NCI-H1092 (cell line): ENCODE measurements at places on chromosomes 5 and 9.

DNA sequence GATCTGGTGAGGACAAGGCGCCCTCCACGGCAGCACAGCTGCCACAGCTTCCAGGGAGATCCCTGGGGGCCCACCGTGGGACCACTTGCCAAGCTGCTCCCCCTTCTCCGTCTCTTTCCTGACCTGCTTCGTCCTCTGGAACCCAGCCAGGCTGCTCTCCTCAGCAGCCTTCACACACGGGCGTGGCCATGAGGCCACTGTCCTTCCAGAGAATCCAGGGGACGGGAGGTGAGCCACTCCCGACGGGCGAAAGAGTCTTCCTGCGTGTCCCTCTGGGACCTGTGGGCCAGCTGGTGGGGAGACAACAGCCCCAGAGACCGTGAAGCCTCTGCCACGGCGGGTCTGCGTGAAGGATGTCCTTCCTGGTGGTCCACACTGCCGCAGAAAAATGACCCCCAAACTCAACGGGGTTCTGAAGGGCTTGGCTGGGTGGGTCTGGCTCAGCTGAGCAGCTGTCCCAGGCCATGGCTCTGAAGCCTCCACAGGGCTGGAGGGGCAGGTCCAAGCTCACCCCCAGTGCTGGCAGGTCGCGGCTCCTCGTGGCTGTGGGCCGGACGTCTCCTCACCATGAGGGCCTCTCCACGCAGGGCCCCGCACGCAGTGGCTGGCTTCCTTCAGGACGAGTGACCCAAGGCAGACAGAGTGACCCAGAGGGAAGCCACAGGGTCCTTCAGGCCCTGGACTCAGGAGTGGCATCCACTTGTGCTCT, 47.4 kb upstream of the NKD2 start:
- DNase-seq: no peak

DNA sequence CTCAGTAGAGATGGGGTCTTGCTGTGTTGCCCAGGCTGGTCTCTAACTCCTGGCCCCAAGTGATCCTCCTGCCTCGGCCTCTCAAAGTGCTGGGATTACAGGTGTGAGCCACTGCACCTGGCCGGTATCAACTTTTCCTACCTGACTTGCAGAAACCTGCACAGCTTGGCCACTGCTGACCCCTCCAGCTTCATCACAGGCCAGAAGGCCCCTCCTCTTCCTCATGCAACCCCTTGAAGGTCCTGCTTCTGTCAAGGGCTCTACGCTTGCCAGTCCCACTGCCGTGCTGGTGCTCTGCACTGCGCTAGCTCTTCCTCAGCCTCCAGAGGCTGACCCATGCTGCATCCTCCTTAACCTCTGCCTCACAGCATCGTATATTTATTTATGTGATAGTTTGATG, 32.5 kb upstream of the RNU6ATAC start:
- no peak for DNase-seq

DNA sequence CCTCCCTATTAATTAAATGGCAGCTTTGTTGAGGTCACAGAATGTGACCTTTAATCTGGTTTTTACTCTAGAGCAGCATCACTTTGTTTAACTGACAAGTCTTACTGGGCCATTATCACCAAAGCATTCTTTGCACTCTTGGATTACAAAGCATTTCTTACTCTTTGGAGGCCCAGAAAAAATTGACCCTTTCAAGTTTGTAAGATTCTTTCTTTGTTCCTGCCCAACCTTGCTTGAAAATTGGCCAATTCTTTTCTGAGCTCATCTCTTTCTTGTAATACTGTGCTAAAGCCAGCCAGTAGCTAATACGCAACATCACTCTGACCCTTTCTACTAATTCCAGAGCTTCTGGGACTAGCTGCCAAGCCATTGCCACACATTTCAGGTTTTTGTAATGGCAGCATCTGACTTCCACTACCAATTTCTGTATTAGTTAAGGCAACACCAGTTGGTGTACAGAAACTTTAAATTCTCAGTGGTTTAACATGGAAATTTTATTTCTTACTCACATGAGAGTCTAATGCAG, 131.6 kb downstream of the PRDM6 start:
- DNase-seq: no peak

DNA sequence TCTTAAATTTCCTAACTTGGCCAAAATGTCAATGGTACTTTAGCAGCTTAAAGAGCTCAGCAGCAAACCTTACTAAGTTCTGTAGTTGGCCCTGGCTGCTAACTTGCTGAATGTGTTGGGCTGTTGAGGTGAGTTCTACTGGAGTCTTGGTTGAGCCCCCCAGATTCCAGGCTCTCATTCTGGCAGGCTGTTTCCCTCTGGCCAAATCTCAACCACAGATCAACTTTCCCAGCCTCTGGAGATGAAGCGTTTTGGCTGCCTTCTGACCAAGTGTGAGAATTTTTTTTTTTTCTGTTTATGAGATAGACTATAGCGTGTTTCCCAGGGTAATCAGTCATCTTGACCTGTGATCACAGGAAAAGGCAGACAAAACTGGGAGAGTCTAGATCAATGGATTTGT, 343.7 kb downstream of the EBF1 start:
- no peak for DNase-seq

DNA sequence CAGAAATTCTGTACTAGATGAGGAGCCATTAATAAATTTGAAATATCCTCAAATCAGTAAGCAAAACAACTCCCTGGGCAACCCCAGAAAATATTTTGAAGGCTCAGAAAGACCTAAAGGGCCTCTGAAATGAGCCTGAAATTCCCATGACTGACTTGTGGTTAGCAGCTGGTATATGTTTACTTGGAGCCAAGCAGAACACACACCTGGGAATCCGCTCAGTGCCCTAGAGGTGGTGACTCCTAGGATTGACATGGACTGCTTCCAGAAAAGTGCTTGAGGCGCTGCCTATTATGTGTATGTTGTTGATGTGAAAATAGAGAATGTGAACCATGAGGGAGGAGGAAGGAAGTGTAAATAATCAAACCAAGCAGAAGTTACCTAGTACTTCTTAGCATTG, 14.7 kb downstream of the RFK start:
- DNase-seq: peak; percentile 58

DNA sequence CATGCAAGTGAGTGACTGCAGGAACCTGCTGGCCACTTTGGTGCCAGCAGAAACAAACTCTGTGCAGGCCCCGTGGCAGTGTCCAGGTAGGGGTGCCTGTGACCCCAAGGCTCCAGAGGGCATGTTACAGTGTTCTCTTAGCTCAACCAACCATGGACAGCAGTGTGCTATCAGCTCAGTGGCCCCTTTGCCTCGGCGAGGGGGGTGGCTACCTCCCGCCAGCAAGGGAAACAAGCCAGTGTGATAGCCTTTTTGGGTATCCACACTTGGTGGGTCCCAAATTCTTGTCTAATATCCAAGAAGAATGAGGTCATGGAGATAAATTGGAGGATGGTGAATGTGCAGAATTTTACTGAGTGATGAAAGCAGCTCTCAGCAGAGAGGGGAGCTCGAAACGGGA, 298.6 kb upstream of the SLC30A5 start:
- no peak for DNase-seq

DNA sequence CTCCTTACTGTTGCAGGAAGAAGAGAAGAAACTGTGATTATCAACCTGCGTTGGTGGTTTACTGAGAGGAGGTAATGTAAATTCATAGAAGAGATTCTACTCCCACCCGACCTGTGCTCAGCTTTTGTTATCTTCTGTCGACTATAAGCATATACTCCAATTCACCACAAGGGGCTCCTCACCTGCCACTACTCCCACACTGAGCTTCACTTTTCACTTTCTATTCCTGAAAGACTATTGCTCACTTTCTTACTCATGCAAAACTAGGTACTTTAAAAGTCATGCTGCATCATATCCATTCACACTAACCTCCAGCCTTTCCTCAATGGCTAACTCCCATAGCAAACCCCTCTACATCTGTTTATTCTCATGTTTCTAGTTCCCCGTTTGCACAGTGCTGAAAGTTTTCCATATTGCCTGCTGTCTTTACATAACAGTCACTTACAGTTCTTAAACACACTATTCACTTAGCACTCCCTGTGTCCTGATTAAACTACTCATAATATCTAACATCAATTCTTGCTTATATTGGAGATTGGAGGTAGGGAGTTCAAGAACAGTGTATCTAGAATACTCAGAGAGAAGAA, 1062.6 kb downstream of the NR2F1-AS1 start:
- DNase-seq: no peak

DNA sequence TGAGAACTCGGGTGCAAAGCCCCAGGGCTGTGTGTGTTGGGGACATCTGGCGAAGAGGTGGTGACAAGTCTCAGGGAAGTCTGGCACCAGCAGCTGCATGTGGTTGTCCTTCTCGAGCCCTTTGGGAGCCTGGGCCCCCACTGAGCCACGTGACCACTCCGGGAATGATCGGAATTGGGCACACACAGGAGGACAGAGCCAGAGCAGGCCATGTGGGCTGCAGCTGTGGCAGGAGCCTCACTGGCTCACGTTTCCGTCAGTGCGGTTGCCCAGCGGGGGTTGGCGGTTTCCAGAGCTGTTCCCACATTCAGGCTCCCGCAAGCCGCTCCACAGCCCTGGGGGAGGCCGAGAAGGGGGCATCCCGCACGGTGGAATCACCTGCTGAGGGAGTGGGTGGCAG, 6.8 kb upstream of the CEL start:
- DNase-seq: no peak

GRCh38 chr9:27379311-27380251, 82.6 kb upstream of the EQTN start:
- no peak for DNase-seq

- DNase-seq: no peak
These were observed 512.9 kb downstream of the EFNA5 start for GRCh38 chr5:107157809-107158208.

- DNase-seq: no peak
These were observed 148.0 kb downstream of the PCSK5 start for GRCh38 chr9:76038431-76038830.

GRCh38 chr9:109733690-109734089, 46.3 kb upstream of the PALM2AKAP2 start:
- no peak for DNase-seq

DNA sequence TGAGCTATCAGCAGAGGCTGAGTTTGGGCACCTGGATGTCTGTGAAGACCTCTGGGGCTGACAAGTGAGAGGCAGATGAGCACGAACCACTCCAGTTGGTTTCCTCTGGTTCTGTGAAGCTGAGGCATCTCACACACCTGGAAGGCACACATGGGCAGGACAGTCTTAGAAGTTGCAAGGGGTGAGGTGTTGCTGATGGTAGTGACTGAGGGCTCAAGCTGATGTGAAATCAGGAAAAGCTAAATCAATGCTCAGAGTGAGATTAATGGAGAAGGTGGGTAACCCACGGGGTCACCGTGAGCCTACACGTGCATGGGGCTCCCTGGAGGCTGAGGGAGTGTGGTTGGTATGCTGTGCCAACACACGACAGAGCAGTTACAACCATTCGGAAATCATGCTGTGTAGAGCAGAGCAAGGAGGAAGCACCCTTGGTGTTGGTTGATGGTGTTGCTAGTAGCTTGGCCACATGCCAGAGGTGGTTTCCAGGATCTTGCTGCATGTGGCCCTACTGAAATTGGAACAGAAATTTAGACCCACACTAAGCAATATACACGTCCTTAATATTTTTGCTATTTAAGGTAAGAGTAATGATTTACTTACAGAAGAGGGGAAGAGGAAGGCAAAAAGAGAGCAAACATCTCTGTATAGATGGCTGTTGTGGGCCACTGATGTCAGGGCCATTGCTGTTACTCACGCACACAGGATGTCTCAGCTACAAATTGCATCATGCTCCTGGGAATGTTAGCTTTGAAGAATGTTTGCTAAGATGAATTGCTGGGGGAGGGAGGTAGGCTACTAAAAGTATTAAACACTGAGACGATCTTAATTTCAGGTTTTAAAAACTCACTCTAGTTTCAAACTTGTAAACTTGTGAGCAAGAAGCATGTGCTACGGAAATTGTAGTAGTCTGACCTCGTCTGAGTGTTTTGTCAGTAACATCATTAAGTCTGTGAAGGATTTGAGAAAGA, 170.5 kb downstream of the ARHGEF28 start:
- DNase-seq: no peak

- DNase-seq: peak; percentile 9
These were observed 70.1 kb upstream of the UNC5A start for GRCh38 chr5:176740131-176740701.

DNA sequence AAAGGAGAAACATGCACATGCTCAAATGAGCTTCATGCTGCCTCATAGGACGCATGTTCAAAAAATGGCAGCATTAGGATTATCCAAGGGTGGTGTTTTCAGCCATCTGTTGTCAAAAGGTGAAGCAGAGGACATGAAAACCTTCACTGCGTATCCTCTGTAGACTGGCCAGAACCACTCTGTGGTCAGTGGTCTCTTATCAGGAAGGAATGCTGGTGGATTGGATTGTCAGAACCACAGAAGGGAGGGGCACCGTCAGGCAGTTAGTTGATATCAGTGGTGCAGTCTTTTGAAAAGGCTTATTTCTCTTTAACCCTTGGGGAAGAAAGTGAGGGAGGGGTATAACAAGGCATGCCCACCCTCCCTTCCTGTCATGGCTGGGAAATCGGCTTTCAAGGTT, 100.1 kb downstream of the FBXL7 start:
- DNase-seq: no peak

DNA sequence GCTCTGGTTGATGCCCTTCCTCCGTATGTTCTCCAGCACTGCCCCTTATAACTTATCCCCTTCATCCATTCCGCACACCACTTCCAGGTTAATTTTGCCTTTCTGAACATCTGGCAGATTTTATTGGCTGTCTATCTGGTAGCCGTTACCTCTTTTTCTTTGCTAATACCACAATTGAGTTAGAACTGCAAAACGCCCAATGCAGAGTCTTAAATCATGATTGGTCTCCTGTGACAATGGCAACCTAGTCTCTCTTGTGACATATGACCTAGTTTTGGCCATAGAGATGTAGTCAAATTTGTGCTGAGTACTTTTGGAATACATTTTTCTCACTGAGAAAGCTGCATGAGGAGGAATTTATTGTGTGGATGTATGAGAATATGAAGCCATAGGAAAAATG, 365.7 kb upstream of the PRR16 start:
- DNase-seq: no peak

DNA sequence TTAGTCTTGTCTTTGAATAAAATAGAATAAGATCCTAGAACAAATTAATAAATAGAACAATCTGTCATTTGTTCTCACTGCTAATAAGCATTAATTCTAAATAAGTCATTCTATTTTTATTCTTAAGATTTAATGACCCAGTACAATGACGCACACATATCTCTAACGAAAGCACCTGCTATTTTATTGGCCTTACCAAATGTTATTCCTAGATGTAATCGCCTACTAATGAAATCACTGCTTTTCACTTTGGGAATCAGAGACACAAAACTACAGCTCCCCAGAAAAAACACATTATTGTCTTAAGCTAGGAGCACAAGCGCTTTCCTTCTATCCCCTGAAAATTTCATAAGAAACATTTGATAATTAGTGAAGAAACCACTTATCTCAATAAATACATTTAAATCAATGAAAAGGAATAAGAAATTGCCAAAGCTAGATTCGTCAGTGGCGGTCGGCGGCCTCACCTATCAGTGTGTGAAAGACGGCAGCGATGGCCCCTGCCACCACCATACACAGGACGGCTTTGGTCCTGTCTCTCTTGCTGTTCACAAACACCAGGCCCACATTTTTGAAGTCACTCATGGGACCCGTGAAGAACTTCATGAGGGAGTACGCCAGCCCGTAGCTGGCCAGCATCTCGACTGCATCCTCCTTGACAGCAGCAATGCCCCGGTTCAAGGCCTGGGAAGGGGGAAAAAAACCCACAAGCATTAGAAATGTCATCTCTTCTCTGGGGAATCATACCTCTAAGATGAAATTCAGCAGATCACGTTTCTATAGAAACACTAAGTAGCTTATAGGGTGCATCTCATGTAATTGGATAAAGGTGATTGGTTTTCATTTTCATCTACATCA, 102.8 kb downstream of the ANKH start:
- no peak for DNase-seq

GRCh38 chr5:68268101-68268851, 52.7 kb downstream of the PIK3R1 start:
- no peak for DNase-seq
